Stimulated activated CD8-positive, alpha-beta memory T cell treated with anti-CD3 and anti-CD28 coated beads, Interleukin-7, amount 100 ng/mL, for 1 hour (primary cell): ENCODE measurements at places on chromosomes 2 and 18.

- no peak for DNase-seq
Observed at GRCh38 chr18:78431606-78432005, 548.0 kb upstream of the SALL3 start.

DNA sequence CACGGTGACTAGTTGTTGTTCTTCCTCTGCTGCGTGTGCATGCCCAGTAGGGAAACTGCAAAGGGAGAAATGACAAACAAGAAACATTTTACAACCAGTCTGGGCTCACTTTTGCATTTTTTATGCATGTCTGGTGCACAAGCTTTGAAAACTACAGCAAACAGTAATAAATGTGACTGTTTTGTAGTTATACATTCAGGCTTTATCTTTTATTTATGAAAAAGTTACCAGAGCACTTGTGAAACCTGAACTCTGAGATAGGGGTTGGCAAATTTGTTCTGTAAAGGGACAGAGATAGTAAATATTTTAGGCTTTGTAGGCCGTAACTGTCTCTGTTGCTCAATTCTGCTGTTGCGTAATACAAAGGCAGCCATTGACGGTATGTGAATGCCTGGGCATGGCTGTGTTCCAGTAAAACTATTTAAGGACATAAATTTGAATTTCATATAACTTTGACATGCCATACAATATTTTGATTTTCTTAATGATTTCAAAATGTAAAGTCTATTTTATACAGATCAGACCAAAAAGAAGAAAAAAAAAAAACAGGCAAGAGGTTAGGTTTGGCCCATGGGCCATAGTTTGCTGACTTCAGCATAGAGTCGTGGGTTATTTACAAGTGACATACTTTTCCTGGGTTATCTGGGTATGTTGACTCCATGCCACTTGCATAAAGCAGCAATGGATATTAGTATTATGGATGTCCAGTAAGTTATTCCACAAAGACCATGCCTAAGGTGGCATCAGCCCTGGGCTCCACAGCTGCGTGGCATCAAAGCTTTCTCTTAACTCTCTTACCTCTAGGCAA is 53.6 kb upstream of the EML6 start:
- no peak for DNase-seq

DNA sequence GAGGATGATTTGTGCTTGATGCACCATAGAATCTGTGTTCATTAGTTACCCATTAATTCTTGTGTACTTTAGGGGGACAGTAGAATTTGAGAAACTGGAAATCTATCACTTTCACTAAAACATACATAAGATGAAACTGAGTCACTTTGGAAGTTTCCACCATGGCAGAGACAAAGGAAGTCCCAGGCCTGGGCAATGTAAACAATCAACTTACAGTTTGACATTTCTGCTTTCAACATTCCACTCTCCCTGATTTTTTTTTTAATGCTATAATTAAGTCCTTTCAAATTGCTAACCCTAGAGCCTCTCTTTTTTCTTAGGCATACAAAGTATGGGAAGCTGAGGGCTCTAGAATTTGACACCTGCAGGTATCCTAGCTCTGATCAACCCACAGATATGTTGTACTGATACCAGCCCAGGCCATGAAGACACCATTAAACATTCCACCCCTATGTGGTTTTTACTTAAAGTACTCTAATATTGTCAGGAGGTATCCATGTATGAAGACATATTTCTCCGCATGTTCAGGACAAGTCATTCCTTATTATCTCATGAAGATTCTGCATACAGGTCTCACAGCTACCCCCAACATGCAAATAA is 88.5 kb upstream of the GLS start:
- DNase-seq = no peak

- no peak for DNase-seq
Observed at GRCh38 chr2:120209427-120210269, 13.6 kb downstream of the TMEM185B start.

DNA sequence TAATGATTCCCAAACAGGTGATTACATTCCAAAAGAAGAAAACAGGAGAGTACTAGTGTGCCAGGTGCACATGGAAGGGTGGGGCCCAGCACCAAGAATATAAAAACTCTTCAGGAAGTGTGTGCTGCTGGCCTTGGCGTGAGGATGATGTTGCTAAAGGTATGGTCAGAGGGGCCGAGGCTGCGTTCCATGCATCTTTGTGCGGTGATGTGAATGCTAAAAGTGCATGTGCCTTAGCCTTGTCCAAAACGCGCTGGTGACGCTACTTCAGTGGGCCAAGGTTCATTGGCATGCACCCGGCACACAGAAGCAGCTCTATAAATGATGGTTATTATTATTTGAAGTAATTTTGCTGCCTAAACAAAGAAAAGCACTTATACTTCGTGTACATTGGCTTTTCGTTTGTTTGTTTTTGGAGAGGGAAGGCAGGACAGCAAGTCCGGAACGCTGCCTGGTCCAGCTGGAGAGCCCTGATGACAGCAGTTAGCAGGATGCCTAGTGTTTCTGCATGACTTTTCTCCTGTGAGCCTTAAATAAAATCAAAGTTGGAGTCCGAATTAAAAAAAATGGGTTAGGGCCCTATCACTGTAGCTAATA is 2.9 kb downstream of the ALKAL2 start:
- no peak for DNase-seq
